GM23248 (cell line): ENCODE measurements at places on chromosomes 12 and 14. TPM values are rescaled to one million over a fixed set of nuclear protein-coding genes. Genes with fewer than 3 reads are reported as not detected.
A peak's percentile ranks its signal among the peaks of the same experiment; 100 is the strongest.

Gene GRIN2B
- not detected in 2 replicates for total RNA-seq

Gene IL22
- total RNA-seq, result not detected in 2 replicates

Gene AMHR2
- not detected in 2 replicates for total RNA-seq

Gene SOAT2
- not detected in 2 replicates for total RNA-seq

Gene KCNC2
- not detected in 2 replicates for total RNA-seq

Gene SYCP3
- not detected in 2 replicates for total RNA-seq

Gene SYNDIG1L
- not detected in 2 replicates for total RNA-seq

Gene RASSF9
- total RNA-seq, result 0.89 and 1.5 TPM in 2 replicates

DNA sequence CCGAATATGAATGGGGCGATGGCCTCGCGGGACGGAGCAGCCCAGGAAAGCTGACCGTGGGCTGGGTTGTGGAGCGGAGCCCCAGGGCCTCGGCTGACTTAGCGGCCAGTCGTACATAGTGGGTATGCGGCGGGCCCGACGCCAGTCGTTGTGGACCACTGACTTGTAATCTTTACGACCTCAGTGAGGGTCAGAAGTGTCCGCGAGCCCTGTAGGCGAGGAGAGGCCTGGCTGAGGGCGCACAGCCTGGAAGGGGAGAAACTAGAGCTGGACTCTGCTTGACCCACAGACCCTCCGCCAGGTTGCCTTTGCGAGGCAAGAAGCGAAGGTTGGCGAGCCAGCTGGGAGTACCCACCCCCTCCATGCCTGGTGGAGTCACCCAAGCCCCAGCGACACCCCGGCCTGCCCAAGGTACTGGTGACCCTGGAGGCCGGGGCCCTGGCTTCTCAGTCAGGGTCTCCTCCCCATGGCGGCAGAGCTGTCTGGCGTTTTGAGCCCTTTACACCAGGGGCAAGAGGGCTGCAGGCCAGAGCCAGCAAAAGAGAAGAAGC is 15.6 kb upstream of the DYNC1H1 start:
- DNase-seq, result peak; percentile 41

GRCh38 chr12:119385659-119386058 is 51.1 kb downstream of the CCDC60 start:
- DNase-seq, result no peak

DNA sequence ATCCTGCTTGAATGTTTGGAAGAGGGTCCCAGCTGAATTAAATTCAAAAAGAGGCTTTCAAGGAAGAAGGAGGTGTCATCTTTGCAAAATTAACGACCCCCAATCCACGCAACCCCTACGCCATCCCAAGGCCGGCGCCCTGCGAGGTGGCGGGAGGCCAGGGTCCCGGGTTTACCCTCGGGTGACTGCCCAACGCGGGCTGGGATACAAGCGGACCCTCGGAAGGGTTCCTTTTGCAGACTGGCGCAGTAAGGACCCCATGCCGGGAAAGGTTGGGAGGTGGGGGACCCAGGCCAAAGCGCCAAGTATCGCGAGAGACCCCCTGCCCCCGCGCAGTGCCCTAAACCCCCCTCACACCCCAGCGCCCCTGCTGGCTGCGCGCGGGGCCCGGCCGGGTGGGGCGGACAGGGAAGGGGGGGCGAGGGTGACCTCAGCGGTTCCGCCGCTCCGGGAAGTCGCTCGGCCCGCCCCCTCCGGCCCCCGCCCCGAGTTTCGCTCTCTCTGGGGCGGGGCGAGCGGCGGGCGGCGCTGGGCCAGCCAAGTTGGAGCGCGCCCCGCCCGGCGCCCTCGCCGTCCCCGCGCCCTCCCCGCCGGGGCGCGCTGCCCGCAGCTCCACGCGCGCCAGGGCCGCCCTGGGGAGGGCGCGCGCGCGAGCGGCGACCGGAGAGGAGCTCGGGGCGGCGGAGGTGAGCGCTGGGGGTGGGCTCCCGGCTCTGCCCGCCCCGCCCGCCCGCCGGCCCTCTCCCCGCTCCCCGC is 708 bp upstream of the ZBTB42 start:
- DNase-seq, result peak; percentile 78

GRCh38 chr12:14638066-14638465 is 58.3 kb downstream of the GUCY2C start:
- no peak for DNase-seq

DNA sequence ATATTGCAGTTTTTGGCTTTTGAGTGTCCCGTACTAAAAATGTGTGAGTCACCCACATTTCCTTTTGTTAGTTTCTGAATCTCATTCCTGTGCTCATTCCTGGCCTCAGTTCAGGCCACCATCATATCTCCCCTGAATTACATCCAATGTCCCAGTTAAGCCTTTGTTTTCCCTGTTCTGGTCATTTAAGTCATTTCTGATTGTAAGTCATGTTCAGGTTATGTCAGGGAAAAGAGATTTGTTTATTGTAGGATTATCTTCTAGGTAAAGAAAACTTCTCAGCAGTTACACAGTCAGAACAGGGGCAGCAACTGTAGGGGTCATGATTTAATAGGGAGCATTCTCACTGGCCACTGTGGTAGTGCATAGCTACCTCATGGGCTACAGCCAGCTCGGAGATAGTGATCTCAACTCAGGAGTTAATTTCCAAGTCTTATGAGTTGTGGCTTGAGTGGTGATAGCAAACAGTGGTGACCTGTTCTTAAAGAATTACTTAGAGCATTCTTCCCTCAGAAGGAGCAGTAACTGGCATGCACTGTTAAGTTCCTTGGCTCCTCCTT is 6.7 kb downstream of the DDX47 start:
- peak; percentile 95 for DNase-seq

DNA sequence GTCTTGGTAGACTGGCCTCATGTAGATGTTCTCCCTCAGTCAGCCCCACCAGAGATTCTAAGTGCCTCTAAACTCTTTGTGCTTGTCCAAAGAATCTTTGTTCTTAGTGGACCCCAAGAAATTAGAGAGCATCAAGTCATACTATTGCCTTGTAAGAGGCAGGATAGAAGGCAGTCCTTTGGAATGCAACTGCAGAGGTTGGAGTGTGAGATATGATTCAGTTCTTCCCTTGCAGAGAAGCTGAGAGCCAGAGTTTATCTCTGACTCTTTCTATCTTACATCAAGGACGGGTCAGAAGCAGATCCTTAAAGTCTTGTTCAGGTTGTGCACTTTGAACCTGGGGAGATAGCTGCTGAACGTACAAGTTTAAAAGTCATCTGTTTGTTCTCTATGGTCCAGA is 21.1 kb downstream of the TMX1 start:
- DNase-seq, result peak; percentile 9

- DNase-seq, result no peak
These were observed 597 bp upstream of the GLTP start for GRCh38 chr12:109880938-109881337.

- DNase-seq, result no peak
These were observed 64.4 kb downstream of the FOS start for GRCh38 chr14:75342762-75343599.
